ENCODE measurements at places on chromosomes 3 and 15.

- DNase-seq = no peak
These were observed 47.8 kb downstream of the SPRED1 start for GRCh38 chr15:38300395-38300794.

DNA sequence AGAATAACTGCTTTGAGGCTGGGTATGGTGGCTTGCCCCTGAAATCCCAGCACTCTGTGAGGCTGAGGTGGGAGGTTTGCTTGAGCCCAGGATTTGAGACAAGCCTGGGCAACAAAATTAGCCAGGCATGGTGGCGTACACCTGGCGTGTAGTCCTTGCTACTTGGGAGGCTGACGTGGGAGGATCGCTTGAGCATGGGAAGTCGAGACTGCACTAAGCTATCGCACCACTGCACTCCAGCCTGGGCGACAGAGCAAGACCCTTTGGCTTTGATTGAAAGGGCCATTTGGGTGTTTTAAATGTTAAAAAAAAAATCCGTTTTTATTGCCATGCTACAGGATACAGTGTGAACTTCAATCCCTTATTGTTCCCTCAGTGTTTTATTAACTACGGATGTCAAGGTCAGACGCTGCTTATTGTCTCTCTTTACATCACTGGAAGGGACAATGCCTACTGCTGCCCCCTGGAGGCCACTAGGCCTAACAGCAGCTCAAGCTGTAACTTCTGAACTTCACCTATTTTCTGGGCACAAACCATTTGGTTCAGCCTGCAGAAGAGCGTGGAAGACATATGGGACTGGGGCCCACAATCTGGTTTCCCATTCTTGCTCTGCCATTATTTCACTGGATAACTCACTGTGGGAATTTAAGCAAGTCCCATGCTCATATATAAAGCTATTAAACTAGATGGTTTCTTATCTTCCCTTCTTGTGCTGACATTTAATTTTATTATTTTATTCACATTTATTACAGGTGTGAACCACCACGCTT lies 15.3 kb upstream of the IREB2 start:
- peak; percentile 48 for DNase-seq

- DNase-seq = no peak
These were observed 342.9 kb upstream of the PPP2R3A start for GRCh38 chr3:135622656-135623055.

GRCh38 chr3:12884186-12884680 lies 42.9 kb upstream of the RPL32 start:
- DNase-seq = no peak

GRCh38 chr3:52528586-52529375 lies 4.9 kb downstream of the NT5DC2 start:
- DNase-seq = no peak

DNA sequence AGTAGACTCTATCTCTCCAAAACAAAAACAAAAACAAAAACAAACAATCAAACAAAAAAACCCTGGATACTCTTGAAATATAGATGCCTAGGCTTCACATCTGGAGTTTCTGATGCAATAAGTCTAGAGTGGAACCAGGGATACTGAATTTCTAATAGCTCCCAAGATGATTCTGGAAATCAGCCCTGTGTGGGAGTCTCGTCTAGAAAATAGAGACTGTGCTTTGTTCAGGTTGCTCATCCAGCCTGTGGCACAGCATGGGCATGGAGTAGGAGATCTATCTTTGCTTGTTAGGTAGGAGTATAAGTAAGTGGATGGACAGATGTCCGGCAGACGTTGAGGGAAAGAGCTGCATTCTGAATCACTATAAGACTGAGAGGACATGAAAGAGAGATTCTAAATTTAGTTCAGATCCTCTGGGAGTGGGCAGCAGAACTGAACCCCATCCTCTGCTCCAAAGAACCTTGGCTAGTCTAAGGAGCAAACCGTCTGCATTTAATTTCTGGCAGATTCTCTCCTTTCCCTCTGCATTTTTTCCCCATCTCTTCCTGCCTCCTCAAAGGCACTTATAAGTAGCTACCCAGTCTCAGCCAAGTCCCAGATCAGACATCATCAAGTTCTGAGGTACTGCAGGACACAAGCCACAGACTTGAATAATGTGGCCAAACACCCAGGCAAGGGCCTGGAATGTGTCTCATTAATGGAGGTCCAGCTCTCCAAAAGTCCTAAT lies 92.6 kb upstream of the STRIT1 start:
- DNase-seq = no peak

GRCh38 chr15:44727485-44728231 lies 8.7 kb upstream of the TRIM69 start:
- DNase-seq = no peak

DNA sequence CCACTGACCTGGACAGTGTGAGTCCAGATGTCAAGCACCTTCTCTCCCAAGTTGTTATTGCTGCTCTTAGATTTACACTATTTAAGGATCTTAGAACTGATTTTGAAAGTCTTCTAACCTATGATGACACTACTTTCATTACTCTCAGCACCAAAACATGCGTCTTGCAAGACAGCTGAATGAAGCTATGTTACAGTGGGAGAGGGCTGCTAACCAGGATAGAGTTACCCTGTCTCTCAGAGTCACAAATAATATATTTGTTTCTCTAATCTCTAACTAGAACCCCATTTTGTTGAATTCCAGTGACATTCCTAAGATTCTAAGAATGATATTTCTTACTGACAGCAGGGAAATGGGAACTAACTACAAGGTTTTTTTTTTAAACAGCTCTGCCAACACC lies 455.5 kb downstream of the MAGI1 start:
- no peak for DNase-seq

- DNase-seq = no peak
These were observed 68.2 kb upstream of the SMAD3 start for GRCh38 chr15:66997212-66997611.

- DNase-seq = no peak
These were observed 33.1 kb downstream of the BHLHE40 start for GRCh38 chr3:5012367-5012766.

- no peak for DNase-seq
These were observed 80.9 kb upstream of the PRTG start for GRCh38 chr15:55823699-55824340.

GRCh38 chr3:30649572-30650318 lies 43.3 kb downstream of the TGFBR2 start:
- no peak for DNase-seq

Data from stimulated activated CD4-positive, alpha-beta T cell treated with anti-CD3 and anti-CD28 coated beads, Interleukin-2, amount 100 ng/mL, for 48 hours (primary cell).